Activated T-helper 9 cell treated with anti-CD3 and anti-CD28 coated beads, Interleukin-2, amount 50 U/mL, for 16 hours (primary cell): ENCODE measurements at places on chromosomes 2 and 18.

DNA sequence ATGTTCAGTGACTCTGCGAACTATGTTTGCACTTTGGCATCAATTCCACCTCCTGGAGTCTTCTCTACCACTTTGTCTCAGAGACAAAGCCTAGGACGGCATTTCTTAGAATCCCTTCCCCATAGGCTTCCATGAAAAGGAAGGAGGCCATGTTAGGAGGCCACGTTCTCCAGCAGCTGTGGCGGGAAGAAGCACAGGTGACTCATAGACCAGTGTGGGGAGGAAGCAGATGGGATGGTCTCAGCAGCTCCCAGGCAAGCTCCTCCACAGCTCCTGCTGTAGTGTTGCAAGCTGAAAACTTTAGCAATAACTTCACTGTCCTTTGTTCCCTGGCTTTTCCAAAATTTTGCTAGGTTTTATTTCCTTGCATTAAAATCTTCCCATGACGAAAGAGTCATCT is 781.3 kb upstream of the ID2 start:
- no peak for DNase-seq

DNA sequence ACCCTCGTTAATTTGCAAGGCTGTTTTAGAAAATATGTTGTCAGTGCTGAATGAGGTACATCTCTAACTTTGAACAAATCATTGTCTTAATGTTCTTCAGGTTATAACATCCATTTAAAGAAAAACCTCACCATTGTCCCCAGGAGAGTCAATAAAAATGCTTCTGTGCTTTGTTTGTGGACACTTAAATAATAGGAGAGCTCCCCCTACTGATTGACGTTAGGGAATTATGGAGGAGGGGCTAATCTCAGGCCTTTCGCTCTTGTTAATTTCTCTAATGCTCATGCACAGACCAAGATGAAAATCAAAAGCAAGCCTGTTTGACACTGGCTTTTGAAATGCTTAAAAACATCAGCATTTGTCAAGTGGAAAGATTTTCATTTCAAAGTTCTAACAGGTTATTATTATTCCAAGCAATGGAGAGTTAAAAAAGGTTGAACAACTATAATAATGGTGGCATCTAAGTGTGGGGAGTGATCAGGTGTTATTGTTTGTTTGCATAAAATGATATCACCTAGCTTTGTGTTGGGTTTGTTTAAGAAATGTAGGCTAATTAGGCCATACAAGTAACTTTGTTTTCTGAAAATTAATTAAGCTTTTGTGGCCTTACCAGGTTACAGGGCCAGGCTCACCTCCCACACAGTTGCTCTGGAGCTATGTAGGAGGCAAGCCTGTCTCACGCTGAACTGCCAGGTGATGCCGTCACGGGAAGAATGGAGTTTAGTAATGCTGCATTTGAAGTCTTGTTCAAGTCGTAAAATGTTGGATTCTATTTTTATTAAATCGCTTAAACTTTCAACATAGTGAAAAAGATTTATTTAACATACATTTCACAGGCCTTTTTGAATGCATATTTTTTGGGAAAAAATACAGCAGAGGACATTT is 51.7 kb upstream of the SMIM21 start:
- no peak for DNase-seq

GRCh38 chr18:55248495-55248894 is 289.2 kb upstream of the CCDC68 start:
- DNase-seq = no peak

GRCh38 chr2:227164763-227165291 is 403 bp downstream of the COL4A3 start:
- no peak for DNase-seq

DNA sequence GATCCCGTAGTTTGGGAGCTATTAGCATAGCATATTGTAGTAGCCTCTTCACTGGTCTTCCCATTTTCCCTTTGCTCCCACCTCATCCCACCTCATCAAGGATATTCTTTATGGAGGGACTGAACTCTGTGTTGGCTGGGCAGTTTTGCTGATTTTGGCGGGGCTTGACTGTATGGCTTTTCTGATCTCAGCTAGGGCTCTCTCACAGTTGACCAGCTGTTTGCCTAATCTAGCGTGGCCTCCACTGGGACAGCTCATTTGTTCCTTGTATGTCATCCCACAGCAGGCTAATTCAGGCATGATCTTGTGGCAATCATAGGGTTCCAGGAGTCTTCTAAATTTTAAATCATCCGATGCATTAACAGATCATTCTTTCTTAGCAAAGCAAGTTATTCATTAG is 30.2 kb upstream of the MTX2 start:
- DNase-seq = no peak

- DNase-seq = no peak
Observed at GRCh38 chr2:170896622-170897021, 32.4 kb upstream of the GORASP2 start.

- DNase-seq = no peak
Observed at GRCh38 chr2:138321458-138321857, 180.1 kb upstream of the SPOPL start.

DNA sequence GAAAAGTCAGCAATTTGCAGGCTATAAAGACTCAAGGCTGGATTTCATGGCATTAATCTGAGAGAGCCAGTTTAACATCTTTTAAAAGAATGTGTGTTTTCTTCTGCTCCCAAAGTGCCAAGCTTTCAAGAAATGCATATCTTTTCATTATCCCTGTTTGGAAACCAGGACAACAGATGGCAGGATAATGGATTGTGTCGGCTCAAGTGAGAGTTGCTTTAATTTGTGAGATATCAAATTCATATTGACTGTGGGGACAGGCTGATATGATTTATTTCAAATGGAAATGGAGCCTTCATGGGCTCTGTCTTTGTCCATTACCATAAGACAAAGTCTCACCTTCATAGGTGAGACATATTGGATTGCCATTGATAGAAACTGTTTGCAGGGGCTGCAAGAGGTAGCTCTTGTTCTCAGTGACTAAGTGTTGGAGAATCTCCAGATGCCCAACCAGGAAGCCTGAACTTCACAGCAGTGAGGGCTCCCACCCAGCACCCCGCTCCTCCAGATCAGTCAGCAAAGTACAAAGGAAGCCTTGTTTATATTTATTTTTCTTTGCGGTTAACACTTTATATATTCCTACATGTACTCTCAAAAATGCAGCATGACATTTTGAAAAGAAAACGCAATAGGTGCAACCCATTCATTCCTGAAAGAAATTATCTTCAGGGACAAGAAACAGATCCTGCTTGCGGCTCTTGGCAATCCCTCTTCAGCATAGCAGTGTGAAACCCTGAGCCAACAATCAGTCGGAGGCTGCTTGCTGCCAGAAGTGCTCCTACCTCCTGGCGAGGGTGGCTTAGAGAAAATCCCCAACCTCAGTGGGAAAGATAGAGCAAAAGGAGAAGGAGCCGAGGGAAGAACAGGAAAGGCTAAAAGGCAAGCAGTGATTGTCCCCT is 65.8 kb upstream of the ATL2 start:
- DNase-seq = no peak

- DNase-seq = no peak
Observed at GRCh38 chr18:3391704-3392466, 58.1 kb upstream of the TGIF1 start.

DNA sequence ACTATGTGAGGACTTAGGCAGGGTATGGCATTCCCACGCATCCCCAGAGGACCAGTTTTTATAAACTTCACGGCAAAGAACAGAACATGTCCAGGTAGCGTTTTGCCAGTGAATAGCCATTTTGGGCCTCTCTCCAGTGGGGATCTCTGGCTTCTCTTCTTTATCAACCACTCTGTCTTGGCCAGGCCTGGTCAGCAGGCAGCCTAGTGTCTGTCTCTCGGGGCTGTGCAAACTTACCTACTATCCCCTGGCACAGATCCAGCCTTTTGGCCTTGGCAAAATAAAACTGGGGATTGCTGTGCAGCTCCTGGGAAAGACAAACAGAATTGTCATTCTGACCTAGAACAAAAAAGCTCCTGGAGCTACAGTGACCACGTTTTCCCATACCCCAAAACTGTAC is 14.5 kb downstream of the CAPN14 start:
- no peak for DNase-seq

DNA sequence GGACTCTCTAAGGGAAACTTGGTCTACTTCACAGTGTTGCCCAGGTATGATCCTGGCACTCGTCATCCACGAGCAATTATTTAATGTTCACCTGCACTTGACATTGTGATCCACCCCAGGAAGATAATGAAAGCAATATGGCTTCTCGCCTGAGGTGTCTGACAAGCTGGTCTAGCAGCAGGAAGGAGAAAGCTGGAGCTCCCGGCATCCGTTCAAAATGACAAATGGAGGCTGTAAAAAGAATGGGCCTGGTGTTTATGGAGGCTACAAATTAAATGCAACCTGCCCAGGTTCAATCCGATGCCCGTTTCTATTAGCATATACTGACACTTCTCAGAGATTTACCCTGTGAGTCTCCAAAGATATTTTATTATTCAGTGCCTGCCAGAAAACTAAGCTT is 317.6 kb downstream of the CTNNA2 start:
- no peak for DNase-seq

- no peak for DNase-seq
Observed at GRCh38 chr2:72128843-72129227, 18.8 kb downstream of the CYP26B1 start.

DNA sequence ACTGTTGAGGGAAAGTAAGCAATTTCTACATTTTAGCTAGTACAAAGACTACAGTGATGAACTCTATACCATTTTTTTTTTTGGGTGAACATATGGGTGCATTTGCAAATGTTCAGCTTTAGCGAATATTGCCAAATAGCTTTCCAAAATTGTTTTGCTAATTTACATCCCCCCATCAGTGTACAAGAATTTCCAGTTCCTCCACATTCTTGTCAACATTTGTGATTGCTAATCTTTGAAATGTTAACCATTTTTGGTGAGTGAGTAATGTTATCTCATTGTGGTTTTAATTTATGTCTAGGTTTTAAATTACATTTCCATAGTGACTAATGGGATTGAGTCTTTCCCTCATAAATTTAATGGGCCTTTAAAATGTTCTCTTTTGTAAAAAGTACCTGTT is 16.4 kb upstream of the CNRIP1 start:
- no peak for DNase-seq

DNA sequence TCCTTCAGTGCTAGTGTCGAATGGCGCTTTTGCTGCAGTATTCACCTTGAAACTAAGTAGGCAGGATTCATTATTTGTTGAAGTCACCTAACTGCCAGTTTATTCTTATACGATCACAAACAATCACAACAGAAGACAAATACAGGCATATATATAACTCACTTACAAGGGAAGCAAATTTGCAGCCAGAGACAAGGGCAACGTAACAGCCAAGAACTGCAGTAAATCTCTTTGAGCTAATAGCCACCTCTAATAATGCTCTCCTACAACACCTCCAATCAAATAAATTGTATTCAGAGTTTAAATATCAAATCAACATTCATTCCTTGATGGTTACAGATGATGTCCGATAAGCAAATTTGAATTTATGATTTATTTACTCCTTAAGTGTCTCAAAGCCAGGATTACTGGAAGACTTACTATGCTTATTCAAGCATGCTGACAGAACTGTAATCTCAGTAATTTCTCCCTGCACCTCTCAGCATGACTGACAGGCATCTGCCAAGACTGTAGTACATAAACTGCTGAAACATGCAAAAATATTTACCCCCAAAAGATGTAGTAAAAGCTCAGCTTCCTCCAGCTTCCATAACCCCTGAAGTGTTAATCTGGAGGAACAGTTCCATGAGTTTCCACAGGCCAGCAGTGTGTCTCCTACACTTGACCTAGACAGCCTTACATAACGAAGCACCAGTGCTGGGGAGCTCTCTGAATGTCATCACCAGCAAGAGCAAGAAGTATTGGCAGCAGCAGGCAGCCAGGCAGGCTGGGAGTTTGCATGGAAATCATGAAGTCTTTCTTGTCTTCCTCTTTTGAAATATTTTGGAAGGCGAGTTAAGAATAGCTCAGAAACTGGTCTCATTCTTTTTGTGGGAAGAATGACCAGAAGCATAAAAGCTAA is 20.9 kb upstream of the SCN1A start:
- no peak for DNase-seq

- DNase-seq = no peak
Observed at GRCh38 chr18:56267334-56267733, 371.1 kb downstream of the TXNL1 start.

DNA sequence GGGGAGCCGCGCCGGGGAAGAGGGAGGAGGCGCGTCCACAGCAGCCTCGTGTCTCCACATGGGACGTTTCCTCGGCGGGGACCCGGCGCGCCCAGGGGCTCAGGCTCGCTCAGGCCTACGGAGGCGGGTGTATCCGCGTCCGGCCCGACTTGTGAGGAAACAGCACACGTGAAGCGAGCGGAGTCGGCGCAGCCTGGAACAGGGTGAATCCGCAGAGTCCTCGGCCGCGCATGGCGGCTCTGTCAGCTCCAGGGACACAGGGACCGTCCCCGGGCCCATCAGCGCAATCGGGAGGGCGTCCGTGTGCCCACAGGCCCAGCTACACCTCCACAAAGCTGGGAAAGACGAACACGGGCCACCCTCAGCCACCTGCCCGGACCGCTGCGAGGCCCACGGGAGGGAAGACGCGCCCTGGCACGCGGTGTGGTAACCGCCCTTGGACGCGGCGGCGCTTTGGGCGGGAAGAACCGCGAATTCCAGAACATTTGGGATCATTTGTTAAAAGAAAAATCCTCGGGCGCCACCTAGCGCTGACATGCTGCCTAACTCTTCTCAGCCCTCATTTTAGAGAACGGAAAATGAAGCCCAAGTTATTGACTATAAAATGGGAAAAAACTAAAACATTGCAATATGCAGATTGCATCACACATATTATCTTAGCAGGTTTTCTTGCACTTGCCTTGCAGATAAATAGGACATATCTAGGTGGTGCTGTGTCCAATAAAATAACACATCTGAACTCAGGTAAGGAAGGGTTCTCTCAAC is 40.4 kb downstream of the TMEM18 start:
- DNase-seq = no peak
